Left hindlimb (tissue), 1 donor: ENCODE measurements at places on chromosomes 7 and 10.

DNA sequence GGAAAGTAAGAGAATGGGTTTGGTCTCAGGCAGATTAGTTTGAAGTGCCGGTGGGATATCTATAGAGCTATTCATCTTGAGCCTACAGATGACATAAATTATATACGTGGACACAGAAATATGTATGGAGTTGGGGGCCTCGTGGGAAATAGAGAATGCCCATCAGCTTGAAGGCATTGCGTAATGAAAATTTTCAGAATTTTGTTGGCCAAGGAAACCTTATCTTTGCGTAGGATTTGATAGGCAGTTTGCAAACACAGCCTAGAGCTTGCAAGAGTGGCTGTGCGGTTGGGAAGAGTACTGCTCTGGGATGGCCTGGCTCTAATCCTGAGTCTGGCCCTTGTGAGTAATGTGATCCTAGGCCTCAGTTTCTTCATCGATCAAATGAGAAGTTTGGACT lies 32.3 kb downstream of the MCM10 start:
- DNase-seq, result no peak

GRCh38 chr10:80204677-80205476 lies 460 bp downstream of the ANXA11 start:
- peak; percentile 68 for DNase-seq

GRCh38 chr7:108418946-108419345 lies 37.3 kb downstream of the NRCAM start:
- DNase-seq, result no peak

- DNase-seq, result no peak
Measured at GRCh38 chr10:92064506-92064905, 140.9 kb downstream of the BTAF1 start.

DNA sequence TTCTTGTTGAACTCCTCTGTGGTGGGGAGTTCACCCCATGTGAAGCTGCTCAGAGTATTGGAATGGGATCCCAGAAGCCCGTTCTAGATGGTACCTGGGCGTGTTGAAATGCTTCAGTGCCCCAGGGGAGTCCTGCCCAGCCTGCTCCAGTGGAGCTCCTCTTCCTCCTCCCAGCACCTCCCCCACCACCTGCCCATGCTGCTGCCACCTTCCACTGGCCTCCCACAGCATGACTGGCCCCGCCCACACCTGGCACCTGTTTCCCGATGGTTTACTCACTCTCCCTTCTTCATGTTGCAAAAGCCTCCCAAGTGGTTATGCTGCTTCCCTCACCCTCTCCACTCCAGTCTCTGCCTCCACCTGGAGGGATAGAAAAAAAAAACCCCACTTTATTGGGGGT lies 32.2 kb upstream of the PCBD1 start:
- no peak for DNase-seq

DNA sequence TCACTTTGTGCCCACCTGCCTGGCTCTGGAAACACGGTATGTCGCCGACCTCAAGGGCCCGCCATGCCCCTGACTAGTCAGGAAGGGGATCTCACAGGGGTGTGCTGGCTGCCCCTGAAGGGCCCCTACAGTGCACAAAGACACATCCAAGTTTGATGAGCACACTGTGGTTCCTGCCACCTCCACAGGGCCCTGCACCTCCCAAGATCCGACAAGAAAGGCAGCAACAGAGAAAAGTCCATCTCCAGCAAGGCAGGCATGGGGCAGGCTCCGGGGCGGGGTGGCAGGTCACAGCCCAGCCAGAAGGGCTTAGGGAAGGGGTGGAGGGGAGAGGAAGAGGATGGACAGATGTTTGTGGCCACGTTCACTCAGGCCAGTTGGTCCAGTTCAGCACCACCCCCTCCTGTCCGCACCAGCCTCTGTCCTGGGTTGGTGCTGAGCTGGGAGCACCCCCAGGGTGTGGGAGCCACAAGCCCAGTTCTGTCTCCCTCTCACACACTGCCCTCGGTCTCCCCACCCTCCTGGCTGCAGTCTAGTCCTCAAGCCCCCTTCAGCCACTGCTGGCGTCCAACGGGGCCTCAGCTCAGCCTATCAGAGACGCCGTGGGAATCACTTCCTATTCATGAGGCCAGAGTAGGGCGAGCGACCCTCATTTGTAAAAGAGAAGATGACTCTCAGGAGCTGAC lies 11.5 kb downstream of the DRGX start:
- DNase-seq, result no peak

DNA sequence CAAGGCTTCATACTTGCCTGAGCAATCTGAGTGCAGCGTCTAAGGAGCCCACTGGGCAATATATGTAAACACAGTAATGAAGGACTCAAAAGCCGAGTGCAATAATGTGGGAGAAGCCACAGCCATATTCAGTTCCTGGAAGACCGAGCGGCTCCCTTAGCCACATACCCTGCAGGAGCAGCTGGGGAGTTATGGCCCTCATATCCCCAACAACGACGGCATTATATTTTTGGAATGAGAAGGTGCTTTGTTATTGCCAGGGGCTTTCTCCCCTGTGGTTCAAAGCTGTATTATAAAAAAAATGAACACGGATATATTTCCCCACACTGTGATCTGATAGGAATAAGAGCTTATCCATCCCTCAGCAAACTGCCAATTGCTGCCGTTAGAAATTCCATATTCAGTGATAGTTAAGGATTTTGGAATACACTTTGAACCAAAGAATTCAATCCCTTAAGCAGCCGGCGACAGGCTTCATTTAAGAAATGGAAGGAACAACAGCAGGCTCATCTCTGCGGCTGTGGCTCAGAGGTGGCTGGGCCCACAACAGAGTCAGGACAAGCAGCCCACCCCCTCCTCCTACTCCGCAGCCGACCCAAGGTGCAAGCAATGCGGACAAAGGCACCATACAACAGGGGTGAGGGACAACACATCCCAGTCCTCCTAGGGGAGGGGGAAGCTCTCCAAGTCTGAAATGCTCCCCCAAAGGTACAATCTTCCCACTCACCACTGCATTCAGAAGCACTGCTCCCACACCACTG lies 77.2 kb downstream of the TNS3 start:
- DNase-seq, result no peak

- DNase-seq, result no peak
Measured at GRCh38 chr10:80149123-80149522, 16.6 kb downstream of the PLAC9 start.

- no peak for DNase-seq
Measured at GRCh38 chr10:129793479-129793878, 170.6 kb downstream of the EBF3 start.

- no peak for DNase-seq
Measured at GRCh38 chr7:28711114-28711513, 247.0 kb downstream of the TRIL start.

DNA sequence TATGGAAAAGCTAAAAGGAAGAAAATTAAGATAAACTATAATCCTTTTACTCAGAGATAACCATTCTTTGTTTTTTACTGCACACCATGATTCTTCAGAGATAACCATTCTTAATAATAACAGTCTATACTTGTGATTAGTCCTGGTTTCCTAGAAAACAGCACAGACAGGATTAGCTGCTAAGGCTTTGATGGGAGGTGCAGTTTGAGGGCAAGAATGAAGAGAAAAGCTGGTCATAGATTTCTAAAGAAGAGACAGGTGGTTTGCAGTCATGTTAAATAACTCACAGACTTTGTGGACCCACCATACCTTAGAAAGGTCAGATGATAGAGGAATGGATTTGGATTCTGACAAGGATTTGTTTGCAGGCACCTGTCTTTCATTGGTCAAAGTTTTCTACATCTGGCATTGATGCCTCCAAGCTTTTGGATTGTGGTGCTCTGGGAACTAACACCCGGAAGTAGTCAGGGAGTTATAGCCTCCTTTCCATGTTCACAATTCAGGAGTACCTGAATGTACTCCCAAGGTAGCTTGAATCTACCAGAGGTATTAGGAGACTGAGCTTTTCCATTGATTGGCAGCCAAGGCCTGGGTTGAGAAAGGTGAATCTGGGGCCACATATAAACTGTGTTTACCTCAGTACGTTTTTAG lies 3.7 kb downstream of the SMC3 start:
- no peak for DNase-seq

GRCh38 chr10:98444314-98445006 lies 2.3 kb downstream of the HPS1 start:
- DNase-seq, result no peak

- DNase-seq, result no peak
Measured at GRCh38 chr10:122861711-122862161, 16.1 kb upstream of the CUZD1 start.

GRCh38 chr10:36638462-36639155 lies 486.8 kb upstream of the ANKRD30A start:
- no peak for DNase-seq

- no peak for DNase-seq
Measured at GRCh38 chr10:24552346-24553016, 171.2 kb downstream of the ARHGAP21 start.
